ENCODE measurements at places on chromosomes 13 and 19.
A peak's percentile ranks its signal among the peaks of the same experiment; 100 is the strongest.

DNA sequence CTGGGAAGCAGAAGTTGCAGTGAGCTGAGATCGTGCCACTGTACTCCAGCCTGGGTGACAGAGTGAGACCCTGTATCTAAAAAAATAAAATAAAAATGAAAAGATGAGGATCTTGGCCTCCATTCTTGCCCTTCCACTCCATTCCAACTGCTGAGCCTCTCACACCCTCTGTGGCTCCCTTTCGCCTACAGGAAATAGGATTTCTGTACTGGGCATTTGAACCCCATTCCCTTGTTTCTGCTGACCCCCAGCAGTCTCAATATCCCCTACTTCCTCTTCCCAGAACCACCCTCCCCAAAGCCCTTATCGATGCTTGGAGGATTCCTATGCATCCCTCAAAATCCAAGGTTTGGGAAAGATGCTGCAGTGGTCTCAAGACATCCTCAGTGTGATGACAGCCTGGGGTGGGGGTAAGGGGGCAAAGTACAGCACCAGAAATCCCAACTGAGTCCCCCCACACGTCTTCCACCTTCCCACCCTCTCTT, 12.5 kb upstream of the GDF15 start:
- no peak for DNase-seq

- DNase-seq = no peak
These were observed 44.7 kb upstream of the TFDP1 start for GRCh38 chr13:113539822-113540221.

GRCh38 chr19:28862238-28862637, 350.7 kb downstream of the UQCRFS1 start:
- DNase-seq = no peak

DNA sequence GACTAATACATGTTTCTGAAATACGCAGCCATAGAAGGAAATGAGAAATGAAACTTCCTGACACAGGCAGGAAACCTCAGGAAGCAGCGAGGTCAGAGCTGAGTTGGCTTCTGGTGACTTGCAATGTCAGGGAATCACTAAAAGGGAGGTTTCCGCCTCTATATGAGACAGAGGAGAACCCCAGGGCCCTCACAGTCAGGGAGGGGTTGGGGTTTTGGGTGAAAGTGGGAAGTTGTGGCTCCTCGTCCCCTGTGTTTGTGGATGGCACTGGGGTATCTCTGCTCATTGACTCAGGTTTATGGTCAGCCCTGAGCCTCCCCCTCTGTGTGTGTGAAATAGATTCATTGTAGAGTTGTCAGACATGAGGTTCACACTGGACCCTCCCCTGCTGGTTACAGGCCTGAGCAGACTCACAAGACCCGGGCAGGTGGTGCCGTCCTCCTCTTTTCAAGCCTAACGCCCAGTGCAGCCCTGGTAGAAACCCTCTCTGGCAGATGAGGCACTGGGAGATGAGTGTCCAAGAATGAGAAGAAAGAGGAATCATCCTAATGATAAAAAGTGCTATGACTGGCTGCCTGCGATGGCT, 5.5 kb upstream of the LILRA6 start:
- DNase-seq = peak; percentile 70

DNA sequence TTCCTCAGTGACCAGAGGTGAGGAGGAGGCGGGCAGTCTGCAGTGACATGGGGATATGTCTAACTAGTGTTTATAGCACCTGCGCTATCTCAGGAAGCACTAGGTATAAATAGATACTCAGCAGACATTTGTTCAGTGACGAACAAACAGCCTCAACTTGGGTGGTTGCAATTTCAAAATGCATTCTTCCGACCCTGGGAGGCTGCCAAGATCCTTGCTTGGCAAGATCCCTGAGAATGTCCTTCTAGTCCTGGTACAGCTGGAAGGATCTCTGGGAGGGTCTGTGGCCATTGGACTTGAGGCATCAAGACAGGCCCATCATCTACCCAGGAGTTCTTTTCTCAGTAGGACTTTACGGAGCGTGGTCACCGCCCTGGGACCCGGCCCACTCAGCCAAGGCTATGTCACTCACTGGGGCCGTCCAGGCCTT, 299.5 kb downstream of the ZNF536 start:
- DNase-seq = no peak

GRCh38 chr19:1418951-1419738, 11.8 kb downstream of the DAZAP1 start:
- no peak for DNase-seq

DNA sequence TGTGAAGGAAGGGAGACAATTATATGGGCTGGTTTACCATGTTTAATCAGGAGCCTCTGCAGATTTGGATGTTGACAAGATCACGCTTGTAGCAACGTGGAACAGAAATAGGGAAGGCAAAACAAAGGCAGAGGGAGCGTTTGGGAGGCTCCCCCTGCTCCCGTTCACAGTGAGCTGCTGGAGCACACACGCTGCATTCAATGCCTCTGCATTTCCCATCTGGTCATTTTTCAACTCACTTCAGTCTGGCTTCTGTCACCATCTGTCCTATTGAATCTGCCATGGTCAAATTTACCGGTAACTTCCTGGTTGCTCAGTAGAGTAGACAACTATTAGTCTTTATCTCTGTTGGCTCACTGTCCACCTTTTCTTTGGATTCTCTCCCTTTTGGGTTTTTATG, 91.0 kb downstream of the NHLRC3 start:
- DNase-seq = no peak

- DNase-seq = no peak
These were observed 100.0 kb downstream of the GADD45B start for GRCh38 chr19:2575734-2576481.

DNA sequence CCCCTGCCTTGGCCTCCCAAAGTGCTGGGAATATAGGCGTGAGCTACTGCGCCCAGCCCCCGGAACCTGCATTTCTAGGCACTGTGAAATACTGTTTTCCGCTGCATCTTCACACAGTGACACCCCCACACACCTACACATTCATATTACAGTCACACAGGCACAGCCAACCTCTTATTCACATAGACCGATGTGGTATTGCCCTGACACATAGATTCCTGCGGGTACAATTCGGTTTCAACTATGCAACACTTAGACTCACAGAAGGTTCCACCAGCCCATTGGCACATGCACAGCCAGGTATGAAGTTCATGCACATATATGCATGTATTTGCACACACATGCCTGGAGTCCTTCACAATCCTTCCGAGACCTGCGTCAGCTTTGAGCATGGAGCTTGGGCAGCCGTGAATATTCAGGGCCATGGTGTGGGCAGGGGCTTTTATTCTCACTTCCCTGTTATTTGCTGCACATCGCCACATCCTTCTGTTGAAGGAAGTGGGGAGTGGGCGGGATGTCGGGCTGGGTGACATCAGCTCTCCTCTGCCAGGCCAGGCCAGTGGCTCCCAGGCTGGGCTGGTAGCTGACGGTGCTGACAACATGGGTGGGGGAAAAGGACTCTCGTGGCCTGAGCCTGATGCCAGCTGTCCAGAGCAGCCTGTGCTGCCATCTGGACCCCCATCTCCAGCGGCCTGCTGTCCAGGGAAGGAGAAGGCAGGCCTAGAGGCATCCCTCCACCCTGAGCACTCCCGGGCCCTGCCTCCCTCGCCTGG, 5.4 kb upstream of the CDC37 start:
- DNase-seq = peak; percentile 84

DNA sequence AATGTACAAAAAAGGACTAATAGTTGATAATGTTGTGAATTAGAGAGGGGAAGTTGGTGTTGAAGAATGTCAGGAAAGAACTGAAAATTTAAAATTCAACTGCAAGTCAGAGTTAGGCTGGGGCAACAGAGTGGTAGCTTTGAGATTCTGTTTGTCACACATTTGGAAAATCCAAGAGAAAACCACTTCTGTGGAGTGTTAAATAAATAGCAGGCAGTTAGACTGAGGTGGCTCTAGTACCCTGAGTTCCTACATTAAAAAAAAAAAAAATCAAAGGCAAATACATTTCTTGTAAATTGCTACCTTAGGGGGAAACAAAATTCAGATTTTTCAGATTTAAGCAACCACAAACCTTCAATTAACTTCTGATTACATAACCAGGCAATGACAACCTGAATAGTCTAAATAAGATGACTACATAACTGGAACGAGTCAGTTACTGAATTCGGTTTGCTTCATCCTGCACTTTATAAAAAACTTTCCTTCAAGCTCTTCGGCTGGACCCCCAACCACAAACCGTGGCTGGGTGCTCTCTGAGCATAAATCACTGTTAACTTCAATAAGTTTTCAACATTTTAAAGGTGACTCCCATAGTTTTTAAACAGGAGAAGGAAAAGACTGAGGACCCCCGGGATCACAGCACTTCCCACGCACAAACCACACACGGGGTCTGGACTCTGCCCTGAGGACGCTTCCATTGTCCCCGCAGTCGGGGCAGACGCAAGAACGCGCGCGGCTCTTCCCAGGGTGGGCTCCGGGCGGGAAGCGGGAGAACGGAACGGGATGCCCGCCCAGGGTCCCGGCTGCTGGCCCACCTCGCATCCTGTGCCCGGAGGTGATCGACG, 725 bp downstream of the ZNF682 start:
- no peak for DNase-seq

GRCh38 chr13:85592211-85592610, 207.0 kb downstream of the SLITRK6 start:
- no peak for DNase-seq

GRCh38 chr19:41455936-41456335, 13.0 kb downstream of the ERICH4 start:
- DNase-seq = no peak

- no peak for DNase-seq
These were observed 1759.4 kb downstream of the PCDH9 start for GRCh38 chr13:65470781-65471180.

- no peak for DNase-seq
These were observed 11.8 kb downstream of the IL17D start for GRCh38 chr13:20715330-20715712.

DNA sequence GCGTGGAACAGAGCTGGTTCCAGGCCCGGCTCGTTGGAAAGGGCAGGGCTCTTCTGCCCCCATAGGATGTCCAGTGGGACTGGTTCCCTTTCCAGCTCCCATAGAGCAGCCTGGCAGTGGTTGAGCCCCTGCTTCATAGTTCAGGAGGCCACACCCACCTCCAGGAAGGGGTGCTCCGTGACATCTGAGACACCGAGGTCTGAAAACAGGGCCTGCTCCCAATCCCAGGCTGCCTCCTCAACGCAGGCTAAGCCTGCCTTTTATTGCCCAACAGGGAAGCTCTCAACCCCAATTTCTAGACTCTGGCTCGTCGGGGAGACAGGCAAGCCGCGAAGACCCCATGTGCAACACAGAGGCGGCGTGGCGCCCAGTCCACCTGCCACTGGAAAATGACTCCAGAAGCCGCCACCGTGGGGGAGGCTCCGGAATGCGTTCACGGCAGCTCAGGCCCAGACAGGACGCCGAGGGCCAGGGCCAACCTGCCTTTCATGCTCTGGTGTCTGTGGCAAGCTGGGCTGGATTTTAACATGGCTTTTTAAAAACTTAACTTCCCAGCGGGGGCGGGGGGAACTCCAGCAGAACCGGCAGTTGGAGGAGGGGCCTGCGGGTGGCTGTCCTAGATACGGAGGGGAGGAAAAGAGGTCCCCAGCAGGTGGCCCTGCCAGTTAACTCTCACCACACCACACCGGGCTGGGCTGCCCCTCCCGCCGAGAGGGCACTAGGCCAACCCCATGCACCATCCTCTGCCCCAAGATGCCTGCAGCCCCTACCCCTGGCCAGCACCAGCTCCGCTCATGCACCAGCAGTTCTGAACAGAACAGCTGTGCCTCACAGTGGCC, 17.9 kb upstream of the TINCR start:
- DNase-seq = peak; percentile 78

All from activated CD4-positive, alpha-beta T cell treated with anti-CD3 and anti-CD28 coated beads for 36 hours (primary cell).